Suppressor macrophage (primary cell): ENCODE measurements at places on chromosomes 4 and X.

DNA sequence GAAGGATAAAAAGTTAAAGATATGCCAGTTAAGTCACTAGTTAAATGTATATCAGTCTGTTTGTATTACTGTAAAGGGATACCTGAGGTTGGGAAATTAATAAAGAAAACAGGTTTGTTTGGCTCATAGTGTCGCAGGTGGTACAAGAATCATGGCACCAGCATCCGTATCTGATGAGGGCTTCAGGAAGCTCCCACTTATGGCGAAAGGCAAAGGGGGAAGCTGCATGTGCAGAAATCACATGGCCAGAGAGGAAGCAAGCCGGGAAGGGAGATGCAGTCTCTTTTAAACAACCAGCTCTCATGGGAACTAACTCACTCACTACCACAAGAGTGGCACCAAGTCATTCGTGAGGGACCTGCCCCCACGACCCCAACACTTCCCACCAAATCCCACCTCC, 91.9 kb upstream of the SH3RF1 start:
- DNase-seq: peak; percentile 85

DNA sequence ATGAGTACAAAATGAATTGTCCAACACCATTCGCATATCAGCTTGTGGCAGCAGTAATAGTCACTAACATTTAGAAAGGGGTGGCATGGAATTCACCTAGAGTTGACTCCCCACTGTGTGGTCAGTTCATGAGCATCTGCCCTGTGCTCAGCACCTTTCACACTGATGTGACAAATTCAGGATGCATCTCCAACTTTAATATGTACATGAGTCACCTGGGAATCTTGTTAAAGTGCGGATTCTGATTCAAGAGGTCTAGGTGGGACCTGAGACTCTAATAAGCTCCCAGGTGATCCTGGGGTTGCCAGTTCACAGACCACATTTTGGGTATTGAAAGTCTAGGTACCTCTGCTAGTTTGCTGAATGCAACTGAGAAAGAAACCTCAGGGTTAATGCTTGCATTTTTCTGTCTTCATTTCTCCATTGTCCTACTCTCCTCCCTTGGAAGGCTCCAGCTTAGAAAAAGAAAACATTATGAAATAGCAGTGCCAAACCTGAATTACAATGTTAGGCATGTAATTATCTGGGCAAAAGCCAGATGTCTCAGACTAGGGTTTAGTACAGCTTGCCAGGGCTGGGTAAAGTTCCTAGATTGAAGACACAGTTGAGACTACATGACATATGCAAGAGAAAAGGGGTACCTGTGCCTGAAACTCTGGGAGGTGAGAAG, 32.7 kb downstream of the TMSB4X start:
- DNase-seq: no peak

DNA sequence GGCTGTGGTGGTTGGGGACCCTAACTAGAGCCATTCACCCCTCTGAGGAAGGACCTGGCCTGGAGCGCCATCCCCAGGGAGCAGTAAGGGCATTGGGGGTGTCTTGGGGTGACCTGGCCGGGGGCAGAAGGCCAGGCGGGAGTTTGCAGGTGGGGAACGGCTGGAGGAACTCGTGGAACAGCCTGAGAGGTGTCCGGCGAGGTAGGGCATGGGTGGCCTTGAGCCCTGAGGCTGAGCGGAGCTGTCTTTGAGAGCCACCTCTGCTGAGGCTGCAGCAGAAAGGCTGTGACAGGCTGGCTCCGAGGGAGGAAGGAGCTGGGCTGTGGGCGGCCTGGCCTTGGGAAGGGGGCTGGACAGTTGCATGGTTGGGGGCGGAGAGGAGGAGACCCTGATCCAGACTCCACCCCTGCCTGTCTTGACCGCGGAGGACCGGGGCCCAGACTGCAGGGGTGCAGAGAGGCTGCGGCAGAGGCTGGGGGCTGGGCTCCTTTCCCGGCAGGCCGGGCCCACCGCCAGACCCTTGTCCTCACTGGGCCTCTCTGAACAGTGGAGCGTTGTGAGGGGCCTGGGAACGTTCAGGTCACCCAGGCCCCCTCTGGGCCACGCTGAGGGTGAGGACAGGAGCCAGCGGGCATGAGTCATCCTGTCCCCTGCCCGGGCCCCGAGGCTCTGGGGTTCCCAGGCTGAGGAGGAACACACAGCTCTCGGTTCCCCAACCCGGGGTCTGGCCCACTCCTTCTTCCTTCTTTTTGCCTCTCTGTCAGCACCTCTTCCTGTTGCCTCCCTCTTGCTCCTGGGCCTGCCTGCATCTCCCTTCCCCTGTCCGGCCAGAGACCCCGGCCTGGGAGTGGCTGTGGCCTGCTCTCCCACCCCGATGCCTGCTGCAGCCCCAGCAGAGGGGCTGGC, 8.1 kb downstream of the SH3BP2 start:
- DNase-seq: peak; percentile 97

DNA sequence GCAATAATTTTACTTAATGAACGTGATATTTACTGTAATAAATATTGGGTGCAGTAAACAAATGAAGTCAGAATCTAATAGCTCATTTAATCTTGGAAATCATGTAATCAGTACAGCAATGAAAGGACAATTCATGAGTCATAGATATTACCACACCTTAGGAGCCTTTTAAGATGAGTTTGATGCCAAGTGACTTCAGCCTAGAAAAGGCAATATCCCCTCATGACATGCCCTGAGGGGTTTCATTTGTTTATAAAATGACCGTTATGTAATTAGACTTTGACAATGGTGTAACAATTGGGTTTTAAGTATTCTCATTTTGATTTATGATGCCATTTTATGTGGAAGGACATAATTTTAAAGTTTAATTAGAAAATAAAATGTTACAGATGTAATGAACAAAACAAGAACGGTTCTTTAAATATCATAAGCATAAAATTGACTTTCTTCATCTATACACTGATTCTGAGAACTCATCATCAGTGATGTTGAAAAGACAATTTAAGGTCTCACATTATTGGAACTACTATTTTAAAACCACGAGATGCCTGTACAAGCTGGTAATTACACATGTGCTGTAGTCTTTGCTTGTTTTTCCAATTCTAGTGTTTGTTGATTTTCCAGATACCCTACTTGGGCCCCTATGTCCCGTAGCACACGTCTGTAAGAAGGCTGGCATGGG, 5.0 kb downstream of the FGF2 start:
- DNase-seq: no peak

DNA sequence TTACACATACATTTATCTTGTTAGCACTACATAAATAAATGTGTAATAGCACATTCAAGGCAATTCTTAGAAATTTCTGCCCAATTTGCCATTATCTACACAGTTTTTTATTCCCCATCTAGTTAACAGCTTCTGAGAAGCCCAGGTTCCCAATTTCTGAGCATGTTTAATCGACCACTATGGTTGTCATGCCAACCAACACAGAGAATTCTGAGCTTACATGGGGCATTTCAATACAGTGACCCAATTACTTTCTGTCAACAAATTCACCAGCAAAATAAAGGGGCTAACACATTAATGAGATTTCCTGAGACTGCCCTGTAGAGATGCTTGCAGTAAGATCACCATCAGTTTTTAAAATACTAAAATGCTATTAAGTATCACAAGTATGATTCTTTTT, 22.0 kb downstream of the GPM6A start:
- DNase-seq: no peak

DNA sequence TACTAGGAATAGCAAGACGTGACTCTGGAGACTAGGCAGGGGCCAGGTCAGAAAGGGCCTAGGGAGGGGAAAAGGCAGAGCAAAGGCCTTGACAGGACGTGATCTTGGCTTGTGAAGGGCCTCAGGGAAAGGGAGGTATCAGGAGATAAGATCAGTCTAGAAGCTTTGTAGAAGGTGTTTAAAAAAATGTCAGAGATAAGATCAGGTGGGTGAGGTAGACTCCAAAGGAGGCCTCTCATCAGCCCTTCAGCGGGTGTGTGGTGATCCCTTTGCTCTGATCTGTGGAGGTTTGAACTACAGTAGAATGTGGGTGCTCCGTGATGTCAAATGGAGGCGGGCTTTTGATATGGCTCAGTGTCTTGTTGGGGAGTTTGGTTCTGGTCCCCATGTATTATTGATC, 78.8 kb upstream of the PRPS1 start:
- DNase-seq: no peak

- no peak for DNase-seq
These were observed 6.3 kb downstream of the TKTL2 start for GRCh38 chr4:163467082-163467770.

DNA sequence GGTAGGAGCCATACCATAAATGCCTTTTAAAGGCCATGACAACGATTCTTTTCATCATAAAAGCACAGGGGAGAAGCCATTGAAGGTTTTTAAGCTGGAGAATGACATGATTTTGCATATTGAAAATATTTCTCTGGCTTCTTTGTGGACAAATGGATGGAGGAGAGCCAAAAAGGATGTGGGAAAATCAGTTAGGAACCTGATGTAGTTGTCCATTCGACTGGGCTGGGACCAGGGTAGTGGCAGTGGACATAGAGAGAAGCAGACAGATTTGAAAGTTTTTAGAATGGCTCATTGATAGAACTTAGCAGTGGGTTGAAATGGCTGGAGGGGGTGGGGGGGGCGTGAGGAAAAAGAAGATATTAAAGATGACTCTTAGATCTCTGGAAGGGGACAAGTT, 19.7 kb upstream of the MSN start:
- no peak for DNase-seq

- DNase-seq: no peak
These were observed 46.5 kb downstream of the ANAPC4 start for GRCh38 chr4:25423548-25423947.

GRCh38 chr4:159178151-159178546, 75.3 kb downstream of the RAPGEF2 start:
- peak; percentile 42 for DNase-seq

DNA sequence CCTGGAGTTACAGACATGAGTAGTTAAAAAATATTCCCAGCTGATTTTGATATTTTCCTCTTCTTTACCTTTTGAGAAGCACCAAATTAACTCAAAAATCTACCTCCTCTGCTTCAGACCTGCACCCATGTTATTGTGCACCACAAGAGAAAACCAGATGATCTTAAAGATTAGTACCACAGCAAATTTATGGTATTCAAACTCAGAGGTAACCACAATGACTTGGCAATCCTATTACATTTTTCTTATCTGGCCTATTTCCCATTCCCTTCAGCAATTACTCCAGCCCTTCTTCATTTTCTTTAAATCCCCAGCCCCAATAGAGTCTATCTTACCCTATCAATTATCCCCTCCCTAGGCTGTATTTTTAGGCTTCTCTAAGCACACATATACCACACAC, 535.1 kb downstream of the FAT4 start:
- no peak for DNase-seq

DNA sequence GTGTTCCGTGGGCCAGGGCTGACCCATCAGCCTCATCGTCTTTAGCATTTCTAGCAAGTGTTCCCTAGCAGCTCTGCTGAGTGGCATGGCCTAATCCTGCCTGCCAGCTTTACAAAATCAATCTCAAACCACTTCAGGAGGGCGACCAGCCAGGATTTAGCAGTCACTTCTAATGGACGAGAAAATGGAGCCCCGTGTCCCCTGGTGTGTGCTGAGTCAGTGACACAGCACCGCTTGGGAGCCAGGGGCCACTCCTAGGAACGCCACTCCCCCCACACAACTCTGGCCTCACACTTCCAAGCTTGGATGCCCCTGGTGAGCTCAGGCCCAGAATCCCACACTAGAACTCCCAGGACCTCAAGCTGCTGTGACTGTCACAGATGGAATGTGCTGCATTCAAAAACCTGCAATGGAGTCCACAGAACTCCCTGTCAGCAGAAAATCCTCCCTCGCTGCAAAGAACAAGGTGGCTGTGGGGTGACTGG, 311.2 kb upstream of the GATB start:
- no peak for DNase-seq

GRCh38 chrX:78199851-78200250, 60.4 kb upstream of the TAF9B start:
- peak; percentile 6 for DNase-seq

DNA sequence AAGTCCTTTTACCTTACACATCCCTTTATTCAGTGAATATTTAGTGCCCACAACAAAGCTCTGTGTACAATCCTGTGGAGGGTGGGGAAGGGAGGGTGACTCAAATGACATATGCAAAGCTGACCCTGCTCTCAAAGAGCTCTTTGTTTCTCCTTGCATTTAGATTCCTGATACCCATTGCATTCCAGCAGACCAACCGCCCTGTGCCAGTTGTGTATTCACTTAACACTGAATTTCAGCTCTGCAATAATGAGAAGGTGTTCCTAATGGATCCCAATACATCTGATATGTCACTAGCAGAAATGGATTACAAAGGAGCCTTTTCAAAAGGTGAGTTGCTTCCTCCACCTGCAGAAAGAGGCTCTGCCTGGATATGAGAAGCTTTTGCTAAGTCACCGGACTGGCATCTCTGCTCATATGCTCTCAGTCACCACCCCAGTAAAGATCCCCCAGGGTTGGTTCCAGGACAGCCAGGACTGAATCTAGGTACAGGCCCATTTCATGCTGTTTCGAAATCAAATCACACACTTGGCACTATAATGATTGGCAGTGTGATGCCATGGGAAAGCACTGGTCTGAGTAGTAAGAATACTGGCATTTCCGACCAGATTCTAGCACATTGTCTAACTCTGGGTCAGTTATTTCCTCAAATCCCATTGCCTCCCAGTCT, 17.1 kb upstream of the ANXA3 start:
- no peak for DNase-seq

DNA sequence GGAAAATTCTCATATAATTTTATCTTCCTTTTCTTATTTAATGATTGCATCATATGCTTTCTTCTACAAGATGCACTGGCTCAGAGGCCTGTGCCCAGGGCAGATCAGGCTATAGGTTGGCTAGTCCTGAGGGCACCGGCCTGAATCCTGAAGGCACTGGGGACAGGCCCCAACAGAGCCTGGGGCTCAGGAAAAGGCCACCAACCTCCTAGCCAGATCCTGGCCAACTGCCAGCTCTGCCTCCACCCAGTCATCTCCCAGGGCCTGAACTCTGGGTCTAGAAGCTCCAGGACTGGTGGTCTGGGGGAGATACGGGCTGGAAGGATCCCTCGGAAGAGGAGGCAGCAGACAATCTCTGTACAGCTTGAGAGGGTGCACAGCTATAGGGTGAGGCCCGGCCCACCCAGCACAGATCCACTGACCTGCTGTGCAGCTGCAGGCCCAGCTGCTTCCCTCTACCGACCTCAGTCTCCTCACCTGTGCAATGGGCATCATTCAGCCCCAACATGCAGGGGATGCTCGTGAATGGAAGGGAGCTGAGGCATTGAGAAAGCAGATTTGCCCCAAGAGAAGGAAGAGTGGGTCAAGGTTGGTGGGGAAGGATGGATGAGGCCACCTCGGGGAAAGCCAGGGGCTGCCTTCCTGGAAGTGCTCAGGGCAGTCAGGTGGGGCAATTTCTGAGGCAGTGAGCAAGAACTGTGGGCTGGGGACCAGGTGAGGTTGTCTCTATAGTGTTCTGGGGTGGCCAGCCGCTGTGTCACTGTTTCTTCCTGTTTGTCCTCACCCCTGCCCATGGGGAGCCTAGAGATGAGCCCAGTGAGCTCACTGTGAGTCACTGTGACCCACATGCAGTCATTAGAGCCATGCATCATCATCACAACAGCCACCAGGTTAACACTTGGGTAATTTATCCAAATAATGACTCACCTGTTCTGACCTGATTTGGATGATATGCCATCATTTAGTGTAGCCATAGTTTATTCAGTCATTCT, 22.4 kb upstream of the XAGE2 start:
- peak; percentile 1 for DNase-seq
